ENCODE measurements at places on chromosomes 12 and 14.

DNA sequence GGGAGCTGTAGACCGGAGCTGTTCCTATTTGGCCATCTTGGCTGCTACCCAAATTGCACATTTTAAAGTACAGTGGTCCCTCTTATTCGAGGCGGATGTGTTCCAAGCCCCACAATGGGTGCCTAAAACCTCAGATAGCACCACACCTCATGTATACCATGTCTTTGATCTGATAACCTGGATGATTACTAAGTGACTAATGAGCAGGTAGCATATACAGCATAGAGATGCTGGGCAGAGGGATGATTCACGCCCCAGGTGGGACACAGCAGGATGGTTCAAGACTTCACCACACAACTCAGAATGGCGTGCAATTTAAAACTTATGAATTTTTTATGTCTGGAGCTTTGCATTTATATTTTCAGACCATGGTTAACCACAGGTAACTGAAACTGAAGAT lies 255.0 kb downstream of the AKAP6 start:
- DNase-seq, result no peak

GRCh38 chr14:61476105-61476753 lies 154.8 kb downstream of the PRKCH start:
- DNase-seq, result no peak

GRCh38 chr14:68808696-68809480 lies 16.0 kb upstream of the ZFP36L1 start:
- DNase-seq, result no peak

DNA sequence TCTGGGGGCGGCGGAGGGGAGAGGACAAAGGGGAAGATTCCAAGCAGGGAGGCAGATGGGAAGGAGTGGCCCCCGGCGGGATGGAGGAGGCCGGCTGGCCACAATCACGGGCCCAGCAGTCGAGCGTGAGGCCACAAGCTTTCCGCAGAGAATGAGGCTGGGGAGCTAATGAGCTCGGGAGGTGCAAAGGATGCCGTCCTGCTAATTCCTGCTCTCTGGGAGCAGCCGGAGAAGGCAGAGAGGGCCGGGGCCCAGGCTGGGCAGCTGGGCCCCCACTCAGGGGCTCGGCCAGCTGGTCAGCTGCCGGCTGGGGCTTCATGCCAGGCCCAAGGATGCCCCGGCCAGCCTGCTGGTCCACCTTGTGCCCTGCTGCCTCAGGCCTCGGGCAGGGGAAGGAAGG lies 98.1 kb upstream of the LHX5 start:
- no peak for DNase-seq

- DNase-seq, result no peak
Observed at GRCh38 chr14:97644365-97644764, 847.2 kb downstream of the VRK1 start.

DNA sequence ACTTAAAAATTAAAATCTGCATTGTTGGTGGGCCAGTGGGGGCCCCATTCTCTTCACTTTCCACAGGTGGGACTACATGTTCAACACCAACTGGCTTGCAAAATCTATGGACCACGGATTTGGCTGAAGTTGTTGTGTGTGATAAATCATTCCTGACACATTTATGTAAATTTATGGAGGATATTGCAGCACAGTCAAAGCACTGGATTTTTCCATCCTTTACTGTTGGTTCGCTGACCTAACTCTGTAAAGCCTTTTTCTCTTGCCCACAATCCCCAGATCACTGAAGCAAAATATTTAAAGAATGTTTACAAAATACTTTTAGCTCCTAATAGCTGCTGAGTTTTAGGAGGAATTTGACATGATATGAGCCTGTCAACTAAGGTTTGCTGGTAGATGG lies 219.7 kb upstream of the PRICKLE1 start:
- no peak for DNase-seq

DNA sequence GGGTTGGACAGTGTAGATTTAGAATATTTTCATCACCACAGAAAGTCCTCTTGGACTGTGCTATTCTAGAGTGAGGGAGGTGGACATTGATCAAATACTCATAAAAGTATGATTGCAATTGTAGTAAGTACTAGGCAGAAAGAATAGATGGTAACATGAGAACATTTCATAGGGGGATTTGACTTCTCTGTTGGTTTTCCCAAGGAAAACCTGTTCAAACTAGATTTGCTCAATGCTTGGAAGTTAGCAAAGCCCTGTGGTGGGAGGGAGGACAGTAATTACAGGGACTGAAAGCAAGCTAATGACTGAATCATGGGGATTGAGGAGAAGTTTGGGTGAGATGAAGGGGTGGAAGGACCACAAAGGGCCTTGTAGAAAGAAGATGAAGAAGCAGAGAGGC lies 24.4 kb upstream of the EID3 start:
- no peak for DNase-seq

GRCh38 chr12:54394281-54394719 lies 9.8 kb upstream of the ZNF385A start:
- no peak for DNase-seq

DNA sequence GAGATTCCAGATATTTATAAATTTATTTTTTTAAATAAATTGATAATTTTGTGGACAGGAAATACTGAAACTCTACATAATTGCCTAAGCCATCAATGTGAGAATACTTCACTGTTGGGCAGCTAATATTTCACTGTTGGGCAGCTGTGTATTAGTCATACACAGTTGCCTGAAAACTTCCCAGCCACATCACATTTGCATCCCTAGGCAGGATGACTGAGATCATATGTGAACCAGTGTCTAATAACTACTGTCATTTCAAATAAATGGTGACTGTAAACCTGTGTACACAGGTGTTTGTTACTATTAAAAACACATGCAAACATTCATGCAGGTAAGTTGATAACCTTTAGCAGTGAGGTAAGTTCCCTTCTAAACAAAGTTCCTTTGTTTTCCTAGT lies 43.9 kb downstream of the TMTC3 start:
- no peak for DNase-seq

GRCh38 chr14:85584481-85584880 lies 54.5 kb downstream of the FLRT2 start:
- DNase-seq, result no peak

DNA sequence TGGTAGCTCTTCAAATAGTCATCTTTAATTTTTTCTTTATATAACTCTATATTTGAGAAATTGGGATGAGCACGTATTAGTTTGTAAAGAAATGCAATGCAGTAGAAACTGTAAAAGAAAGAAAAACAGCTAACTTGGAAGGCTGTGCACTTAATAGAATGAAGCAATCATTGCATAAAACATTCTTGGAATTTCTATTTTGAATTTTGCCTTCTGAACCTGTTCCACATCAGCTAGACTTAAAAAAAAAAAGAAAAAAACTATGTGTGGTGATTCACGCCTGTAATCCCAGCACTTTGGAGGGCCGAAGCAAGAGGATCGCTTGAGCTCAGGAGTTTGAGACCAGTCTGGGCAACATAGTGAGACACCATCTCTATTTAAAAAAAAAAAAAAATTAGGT lies 29.4 kb downstream of the SCN8A start:
- DNase-seq, result no peak

DNA sequence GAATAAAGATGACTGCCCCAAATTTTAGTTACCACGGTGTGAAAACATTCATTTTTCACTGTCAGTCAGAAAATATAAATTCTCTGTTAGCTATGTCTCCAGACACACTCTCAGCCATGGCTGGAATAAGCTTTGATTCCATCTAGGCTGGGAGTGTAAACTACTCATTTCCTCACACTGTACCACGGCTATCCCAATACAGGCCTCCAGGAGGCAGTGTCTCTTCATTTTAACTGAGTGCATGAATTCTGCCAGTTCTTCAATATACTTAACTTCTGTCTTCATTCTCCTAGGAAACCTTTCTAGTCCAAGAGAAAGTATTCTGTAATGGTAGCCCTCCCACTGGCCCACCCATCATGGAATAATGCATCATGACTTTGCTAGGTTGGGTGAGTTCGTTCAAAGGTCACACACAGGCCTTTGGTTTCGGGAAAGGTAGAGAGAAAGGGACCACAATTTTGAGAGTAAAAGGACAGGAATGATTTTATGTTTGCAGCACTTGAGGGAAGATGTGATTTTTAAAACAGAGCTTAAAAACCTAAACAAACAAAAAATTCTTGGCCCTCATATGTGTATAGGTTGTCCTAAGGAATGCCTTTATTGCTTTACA lies 381.1 kb downstream of the SEC23A start:
- DNase-seq, result no peak

DNA sequence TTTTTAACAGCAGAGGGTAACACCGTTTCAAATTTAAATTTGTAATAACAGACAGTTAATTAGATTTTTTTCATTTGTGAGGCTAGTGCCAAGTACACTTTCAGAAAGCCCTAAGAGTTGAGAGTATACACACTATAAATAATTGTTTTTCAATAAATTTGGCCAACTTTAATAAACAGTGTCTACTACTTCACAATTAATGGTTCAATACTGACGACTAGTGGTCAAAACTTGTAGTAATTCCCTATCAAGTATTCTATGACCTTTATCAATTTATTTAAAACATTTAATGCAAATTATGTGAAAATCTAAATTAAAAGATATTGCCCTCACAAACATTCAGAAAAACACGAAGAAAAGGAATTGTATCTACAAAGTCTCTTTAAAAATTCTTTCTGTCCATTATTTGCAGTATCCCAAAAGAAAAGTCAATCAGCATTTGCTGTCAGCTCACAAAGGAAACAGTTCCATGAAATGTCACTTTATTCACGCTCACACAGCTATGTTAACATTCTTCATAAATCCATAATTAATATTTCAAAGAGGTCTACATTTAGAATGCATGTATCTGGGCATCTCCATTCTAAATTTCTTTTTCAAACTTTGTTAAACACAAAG lies 91.2 kb downstream of the CEP128 start:
- DNase-seq, result no peak

DNA sequence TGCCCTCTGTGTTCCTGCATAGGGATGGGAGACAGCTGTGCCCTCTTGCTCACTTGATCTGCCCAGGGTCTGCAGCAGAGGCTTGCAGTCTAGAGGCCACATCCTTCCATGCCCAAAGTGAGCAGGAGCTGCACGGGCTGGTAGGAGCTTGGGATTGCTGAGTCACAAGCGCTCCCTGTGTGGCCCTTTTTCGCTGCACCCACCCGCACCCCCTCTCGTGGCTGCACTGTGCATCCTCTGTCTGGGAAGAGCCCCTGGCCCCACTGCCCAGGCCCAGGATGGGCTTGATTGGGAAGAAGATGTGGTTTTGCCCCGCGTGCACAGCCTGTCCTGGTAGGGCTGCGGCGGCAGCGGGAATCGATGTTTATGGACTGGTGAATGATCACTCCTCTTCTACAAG lies 192.4 kb downstream of the TSPAN9 start:
- DNase-seq, result no peak

DNA sequence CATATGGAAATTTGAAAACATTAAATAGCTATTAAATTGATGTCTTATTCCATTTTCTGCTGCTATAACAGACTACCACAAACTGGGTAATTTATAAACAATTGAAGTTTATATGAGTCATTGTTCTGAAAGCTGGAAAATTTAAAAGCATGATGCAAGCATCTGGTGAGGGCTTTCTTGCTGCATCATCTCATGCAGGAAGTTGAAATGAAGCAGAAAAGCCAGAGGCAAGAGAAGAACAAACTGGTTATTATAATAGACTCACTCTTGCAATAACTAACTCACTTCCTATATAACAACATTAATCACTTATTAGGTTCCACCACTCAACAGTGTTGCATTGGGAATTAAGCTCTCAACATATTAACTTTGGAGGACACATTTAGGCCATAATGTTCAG lies 1277.4 kb downstream of the LRFN5 start:
- no peak for DNase-seq

- no peak for DNase-seq
Observed at GRCh38 chr12:51891843-51892242, 3.9 kb downstream of the ANKRD33 start.

DNA sequence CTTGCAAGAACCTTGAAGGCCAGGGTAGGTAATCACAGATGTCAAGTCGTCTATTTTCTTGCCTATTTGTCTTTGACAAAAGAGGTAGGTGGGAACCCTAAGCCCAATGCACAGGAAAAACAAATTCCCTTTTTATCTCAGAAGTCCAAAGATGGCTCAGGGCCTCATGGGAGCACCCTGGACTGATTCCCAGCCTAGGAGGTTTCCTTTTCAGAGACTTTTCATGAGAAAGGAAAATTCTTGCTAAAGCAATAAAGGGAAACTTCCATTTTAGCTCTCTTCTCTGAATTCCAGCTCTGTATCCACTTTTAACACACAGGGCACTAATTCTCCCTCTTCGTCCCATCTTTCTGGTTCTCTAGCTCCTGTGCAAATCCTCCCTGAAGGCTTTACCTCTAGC lies 1.2 kb downstream of the ZNF641 start:
- no peak for DNase-seq

GRCh38 chr14:87705439-87705896 lies 287.5 kb downstream of the GALC start:
- DNase-seq, result no peak

- peak; percentile 71 for DNase-seq
Observed at GRCh38 chr12:67441736-67442346, 172.7 kb downstream of the CAND1 start.

DNA sequence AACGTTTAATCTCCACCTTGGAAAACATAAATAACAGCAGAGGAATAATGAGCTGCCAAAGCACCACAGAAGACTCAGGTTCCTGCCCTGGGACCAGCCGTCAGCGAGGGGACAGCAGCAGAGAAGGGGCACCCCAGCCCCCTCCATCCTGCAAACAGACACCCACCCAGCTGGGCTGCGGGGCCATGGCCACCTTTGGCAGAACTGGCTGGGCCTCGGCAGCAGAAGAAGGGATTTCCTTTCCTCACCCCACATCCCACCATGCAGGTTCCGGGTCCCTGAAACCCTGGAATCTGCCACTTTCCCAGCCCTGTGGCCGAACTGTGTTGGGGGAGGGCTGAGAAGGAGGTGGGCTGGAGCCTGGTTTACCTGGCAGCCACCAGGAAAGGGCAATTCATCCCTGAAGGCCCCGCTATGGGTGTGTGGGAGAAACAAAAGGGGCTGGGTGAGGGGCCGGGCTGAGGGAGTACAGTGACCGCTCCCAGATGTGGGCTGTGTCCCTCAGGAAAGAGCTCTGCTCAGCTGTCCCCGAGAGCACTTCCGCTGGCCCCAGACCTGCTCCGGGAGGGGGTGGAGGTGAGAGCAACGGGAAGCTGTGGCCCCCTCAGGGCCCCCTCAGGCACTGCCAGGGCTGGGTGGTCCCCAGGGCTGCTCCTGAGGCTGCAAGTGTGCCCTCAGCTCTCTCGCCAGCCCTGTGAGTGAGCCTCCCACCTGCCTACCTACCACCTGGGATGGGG lies 3.8 kb downstream of the PGF start:
- DNase-seq, result no peak

GRCh38 chr12:103640831-103641230 lies 53.8 kb downstream of the STAB2 start:
- no peak for DNase-seq

Measured in activated CD4-positive, alpha-beta T cell treated with anti-CD3 and anti-CD28 coated beads, Interleukin-2, amount 50 U/mL, for 4 hours (primary cell).